Kidney tubule cell (primary cell): ENCODE measurements at places on chromosomes 16 and 17.
A peak's percentile ranks its signal among the peaks of the same experiment; 100 is the strongest.

DNA sequence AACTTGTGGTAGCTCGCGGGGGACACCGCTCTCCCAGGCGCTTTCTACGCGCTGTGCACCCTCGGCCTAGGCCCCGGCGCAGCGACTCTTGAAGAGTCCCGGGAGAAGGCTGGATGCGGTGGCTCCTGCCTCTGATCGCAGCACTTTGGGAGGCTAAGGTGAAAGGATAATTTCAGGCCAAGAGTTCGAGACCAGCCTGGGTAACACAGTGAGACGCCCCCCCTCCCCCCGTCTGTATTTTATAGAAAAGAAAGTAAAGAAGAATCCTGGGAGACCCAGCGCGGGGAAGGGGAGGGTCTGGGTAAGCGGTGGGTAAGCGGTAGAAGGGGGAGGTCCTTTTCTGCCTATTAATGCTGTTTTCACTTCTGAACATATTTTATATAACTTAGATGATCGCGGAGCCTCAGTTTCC, 486 bp upstream of the PLLP start:
- no peak for DNase-seq

- no peak for DNase-seq
Observed at GRCh38 chr16:82360024-82360783, 190.2 kb upstream of the MPHOSPH6 start.

DNA sequence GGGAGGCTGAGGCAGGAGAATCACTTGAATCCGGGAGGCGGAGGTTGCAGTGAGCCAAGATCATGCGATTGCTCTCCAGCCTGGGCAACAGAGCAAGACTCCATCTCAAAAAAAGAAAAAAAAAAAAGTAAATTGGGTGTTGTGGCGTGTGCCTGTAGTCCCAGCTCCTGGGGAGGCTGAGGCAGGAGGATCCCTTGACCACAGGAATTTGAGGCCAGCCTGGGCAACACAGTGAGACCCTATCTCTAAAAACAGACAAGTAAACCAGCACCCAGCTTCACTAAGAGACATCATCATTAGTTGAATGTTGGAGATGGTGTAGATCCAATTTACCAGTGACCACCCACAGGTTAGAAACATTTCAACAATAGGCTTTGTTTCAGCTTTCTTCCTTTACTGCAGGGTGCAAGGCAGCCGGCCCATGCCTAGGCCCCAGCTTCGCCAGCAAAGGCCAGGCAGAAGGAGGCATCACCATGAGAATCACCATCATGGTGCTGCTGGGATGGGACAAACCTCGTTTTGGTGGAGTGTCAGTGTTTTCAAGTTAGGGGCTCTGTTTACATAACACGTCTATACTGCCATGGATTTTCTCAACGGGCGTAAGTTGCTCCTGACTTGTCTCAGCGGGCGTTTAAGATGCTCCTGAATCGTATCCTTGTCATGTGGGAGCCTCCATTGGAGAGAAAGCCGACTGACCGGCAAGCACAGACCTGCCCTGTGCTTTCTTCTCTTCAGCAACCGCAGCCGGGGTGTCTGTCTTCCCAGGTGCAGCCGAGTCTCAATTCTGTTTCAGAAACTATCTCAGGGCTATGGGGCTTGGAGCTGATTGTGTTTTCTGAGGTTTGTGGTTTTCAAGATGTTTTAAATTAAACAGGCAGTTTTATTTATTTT, 7.3 kb downstream of the TCF25 start:
- no peak for DNase-seq

DNA sequence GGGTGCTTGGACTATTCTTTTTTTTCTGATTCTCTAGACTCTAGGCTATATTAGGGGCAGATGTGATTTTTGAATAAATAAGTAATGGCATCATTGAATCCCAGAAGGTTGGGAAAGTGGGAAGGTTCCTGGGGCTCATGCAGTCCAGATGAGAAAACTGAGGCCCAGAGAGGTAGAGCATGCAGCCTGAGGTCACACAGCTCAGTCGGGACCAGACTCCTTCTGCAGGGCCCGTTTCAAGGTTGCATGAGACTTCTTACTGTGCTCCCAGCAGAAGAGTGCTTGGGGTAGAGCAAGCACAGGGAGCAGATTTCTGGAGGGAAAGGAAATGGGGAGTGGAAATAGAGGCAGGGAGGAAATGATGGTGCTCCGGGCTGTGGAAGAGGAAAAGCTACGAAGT, 59.8 kb downstream of the MGAT5B start:
- DNase-seq: no peak

DNA sequence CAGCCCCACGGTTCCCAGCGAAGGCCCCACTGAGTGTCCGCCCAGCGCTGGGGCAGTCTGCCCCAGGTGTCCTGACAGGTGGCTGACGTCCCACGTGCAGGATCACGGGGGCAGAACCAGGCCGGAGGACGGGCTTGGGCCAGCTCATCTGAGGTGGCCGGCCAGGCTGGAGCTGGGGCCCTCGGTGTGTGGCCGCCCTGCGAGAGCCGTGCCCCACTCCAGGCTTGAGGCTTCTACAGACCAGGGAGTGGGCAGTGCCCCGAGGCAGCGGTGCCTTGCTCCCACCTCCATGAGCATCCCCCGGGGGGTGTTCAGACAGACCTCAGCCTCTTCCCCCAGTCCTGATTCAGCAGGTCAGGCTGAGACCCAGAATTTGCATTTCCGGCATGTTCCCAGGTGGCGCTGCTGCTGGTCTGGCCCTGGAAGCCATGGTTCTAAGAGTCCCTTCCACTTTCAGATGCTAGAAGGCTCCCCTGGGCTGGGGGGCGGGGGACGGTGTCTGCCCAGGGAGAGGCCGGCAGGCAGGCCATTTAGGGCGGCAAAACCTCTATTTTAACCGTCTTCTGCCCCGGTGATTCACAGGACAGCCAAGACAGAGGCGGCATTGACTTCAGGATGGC, 35.4 kb upstream of the PABPN1L start:
- DNase-seq: no peak

DNA sequence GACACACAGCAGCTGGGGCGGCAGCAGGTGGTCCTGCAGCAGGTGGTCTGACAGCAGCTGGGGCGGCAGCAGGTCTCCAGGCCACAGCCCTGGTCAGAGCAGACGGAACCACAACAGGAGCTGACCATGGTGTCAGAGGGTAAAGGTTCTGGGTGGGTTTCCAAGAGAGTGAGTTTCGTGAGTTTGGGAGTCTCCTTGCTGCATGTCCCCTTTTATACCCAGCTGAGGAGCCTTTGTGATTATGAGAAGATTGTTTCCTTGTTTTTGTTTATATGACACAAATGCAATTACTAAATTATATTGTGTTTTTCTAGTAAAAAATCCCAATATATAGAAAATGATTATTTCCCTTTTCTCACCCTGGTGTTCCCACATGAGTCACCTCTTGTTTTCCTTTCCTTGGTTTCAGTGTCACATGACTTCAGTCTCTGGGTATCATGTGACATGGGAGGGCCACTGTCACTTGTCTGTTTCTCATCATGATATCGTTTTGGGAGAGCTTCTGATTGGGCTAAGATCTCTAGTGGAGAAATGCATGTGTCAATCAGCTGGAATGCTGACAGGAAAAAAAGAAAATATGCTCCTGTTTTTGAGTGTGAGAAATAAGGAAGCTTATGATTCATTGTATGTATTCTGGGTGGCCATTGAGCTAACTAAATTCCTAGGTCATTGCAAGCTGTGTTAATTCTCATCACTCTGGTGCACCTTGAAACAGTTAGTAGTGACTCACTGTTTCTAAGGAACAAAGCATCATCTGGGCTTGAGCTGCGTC, at the start of gene KRTAP4-6:
KRTAP4-6 (minus strand) TSS at position 185 of the 772 bp plus-strand sequence; CDS start at position 128, 57 bp downstream.
- DNase-seq: peak; percentile 100

DNA sequence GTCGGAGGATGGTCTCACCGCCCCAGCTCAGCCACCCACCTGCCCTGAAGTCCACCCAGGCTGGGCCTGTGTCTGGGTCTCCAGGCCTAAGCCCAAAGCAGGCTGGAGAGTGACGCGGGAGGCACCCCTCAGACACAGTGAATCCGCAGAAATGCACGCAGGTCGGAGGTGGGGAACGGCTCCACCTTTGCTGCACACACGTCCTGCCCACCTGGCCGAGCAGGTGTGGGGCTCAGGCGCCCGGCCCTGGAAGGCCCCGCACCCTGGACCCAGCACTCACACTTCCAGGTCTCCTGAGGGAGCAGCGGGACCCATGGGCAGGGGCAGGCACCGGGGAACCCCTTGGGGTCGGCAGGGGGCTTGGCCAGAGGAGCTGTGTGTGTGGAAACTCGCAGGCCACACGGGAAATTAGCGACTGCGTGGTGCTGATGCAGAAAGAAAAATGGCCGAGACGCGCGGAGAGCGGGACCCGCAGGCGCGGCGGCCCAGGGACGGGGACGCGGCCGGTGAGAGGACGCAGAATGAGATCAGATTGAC, 10.7 kb downstream of the CYBC1 start:
- no peak for DNase-seq

DNA sequence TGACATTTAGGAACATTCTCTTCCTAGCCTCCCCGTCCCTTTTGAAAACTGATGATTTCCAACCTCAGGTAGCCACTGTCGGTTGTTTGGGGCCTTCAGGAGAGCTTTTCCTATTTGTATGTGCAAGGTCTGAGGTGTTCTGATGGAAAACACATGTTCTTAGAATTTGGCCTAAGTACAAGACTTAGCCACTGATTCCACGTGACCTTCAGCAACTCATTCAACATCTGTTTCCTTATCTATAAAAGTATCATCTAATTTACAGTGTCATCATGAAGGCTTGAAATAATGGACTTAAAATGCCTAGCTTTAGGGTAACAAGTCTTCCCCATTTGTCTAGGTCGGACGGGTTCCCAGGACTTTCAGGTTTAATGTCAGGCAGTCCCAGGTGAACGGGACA, 259.3 kb downstream of the SOX9 start:
- no peak for DNase-seq

DNA sequence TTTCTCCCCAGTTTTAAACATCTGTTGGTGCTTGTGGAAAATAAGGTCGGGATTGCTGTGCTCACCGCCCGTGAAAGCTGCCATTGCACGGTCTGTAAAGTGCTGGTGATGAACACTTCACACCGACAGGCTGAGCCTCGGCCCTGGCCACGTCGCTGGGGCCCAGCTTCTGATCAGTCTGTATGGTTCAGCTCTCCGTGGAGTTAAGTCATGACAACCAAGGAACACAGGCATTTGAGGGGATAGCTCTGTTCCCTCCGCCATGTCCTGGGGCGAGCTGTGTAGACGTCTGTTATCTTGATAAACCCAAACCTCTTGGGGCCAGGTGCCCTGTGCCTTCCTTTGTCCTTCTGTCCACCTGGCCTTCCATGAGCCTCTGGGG, 110.6 kb downstream of the METRNL start:
- no peak for DNase-seq

- DNase-seq: no peak
Observed at GRCh38 chr16:78416400-78416799, 316.9 kb downstream of the WWOX start.

GRCh38 chr16:29978564-29979270, 5.0 kb downstream of the TAOK2 start:
- DNase-seq: no peak

DNA sequence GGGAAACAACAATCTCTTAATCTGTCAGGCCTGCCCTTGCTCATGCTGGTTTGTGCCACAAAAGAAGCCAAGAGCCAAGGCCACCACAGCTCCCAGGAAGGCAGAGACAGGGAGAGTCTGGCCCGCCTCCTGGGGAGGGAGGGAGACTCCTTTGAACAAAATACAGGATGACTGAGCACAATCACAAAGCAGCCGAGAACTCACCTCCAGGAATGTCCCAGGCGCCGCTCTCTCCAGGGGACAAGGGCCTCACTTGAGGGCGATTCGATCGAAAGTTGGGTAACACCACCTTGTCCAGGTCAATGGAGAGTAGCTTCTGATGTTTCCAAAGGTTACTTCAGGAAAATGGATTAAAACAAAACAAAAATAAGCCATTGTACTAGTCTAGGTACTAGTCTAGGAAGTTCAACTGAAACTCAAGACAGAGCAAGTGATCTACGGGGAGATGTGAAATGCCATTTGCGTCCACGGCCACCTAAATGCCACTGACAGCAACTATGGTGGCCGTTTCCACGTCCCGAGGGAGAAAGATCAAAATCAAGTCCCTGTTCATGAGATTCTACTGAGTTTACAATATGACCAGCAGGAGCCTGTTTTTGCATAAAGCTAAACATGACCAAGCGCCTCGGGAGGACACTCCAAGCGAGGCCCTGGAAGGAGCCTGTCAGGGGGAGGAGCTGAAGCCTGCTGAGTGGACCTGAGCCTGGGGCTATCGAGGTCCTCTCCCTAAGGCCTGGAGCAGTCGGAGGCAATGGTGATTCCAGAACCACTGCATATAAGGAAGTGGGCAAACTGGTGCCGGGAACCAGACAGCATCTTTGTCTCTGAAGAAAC, 13.4 kb upstream of the SLC38A8 start:
- DNase-seq: no peak

- no peak for DNase-seq
Observed at GRCh38 chr16:80693553-80693952, 110.8 kb downstream of the CDYL2 start.

DNA sequence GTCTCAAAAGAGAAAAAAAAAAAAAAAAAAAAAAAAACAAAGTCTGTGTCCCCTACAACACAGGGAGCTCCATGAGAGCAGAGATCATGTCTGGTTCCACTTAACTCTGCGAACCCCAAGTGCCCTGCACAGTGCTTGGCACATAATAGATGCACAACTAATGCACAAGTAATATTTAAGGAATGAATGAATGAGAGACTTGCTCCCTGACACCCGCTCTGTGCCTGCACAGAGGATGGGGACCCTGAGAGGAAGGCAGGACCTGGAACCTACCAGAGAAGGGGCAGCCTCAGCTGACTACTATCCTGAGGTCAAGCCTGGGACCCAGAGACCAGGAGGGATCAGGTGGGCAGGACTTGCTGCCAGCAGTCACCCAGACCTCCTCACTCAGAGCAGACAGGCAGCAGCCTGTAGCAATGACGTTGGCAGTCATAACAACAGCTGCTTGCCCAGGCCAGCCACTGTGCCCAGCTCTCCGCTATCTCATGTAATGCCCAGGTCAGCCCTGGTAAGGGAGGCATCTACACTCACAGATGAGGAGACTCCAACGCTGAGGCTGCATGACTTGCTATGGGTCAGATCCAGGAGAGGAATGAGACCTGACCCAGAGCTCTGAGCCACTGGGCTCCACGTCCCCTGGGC, 2.9 kb downstream of the MYO15A start:
- no peak for DNase-seq

DNA sequence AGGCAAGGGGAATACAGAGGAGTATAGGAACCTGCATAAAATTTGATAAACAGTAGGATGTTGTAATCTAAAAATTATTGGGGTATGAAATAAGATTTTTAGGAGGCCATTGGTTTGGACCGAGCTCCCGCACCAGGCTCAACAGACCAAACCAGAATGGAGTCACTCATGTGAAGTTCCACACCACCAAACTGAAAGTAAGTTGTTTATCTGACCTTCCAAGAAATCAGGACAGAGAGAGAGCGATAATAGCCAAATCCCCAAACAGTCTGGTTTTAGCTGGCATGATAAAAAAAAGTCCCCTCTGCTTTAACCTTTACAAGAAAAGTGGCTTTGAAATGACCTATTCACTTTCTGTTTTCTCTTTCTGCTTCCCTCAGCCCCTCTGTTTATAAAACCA, 45.7 kb upstream of the SIAH1 start:
- DNase-seq: no peak

GRCh38 chr16:7055443-7055842, 277.2 kb upstream of the RBFOX1 start:
- DNase-seq: no peak
